ENCODE measurements at places on chromosomes 12 and 14. TPM values are rescaled to one million over a fixed set of nuclear protein-coding genes. Genes with fewer than 3 reads are reported as not detected.

Gene GPR65
- total RNA-seq = not detected

Gene SYNDIG1L
- total RNA-seq = not detected

Gene ACOT2
- total RNA-seq = 24.7 TPM

Gene MORN3
- 0.25 TPM for total RNA-seq

Gene KRT85
- not detected for total RNA-seq

Gene ITGB7
- total RNA-seq = 1.0 TPM

Gene LRRC10
- not detected for total RNA-seq

Gene TSHR
- total RNA-seq = not detected

DNA sequence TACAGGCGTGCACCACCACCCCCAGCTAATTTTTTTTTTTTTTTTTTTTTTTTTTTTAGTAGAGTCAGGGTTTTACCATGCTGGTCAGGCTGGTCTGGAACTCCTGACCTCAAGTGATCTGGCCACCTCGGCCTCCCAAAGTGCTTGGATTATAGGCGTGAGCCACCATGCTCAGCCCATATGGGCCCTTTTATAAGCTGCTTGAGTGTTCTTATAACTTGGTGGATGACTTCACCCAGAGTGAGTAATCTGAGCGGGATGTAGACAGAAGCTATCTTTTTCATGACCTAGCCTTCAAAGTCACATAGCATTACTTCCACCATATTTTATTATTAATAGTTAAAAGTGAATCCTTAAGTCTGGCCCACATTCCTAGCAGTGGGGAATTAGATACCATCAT lies 16.4 kb downstream of the BBOF1 start:
- DNase-seq = peak; percentile 80

DNA sequence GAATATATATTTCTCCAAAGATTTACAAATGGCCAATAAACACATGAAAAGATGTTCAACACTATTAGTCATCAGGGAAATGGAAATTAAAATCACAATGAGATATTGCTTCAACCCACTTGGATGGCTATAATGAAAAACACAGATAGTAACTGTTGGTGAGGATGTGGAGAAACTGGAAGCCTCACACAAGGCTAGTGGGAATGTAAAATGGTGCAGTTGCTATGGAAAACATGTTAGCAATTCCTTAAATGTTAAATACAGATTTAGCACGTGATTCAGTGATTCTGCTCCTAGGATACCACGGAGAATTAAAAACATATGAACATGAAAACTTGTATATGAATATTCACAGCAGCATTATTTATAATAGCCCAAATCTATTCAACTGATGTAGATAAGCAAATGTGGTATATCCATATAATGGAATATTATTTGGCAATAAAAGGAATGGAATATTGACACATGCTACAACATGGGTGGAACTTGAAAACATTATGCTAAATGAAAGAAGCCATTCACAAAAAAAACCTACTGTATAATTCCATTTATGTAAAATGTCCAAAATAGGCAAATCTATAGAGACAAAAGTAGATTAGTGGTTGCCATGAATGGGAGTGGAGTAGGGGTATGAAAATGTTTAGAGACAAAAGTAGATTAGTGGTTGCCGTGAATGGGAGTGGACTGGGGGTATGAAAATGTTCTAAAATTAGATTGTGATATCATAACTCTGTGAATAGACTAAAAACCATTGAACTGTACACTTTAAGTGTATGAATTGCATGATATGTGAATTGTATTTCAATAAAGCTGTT lies 227.1 kb upstream of the DDHD1 start:
- no peak for DNase-seq

DNA sequence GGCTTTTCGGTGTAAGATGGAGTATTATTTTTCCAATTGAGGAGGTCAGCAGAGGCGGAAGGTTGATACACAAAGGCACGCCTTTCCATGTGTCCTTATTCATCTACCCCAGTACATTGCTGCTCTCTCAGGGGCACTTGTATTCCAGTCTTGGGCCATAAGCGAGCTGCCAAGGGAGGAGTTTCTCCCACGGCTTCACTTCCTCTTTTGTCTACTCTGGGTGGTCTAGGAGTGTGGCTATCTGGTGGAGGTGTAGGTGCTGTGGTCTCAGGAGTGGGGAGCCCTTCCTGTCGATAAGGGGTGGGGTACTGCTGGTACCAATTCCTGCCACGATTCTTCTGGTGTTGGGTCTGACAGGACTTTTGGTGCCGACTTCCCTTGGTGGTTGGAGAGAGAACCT lies 73.4 kb downstream of the GAS2L3 start:
- DNase-seq = no peak

- no peak for DNase-seq
Measured at GRCh38 chr14:79375356-79375755, 835.9 kb downstream of the DIO2 start.

DNA sequence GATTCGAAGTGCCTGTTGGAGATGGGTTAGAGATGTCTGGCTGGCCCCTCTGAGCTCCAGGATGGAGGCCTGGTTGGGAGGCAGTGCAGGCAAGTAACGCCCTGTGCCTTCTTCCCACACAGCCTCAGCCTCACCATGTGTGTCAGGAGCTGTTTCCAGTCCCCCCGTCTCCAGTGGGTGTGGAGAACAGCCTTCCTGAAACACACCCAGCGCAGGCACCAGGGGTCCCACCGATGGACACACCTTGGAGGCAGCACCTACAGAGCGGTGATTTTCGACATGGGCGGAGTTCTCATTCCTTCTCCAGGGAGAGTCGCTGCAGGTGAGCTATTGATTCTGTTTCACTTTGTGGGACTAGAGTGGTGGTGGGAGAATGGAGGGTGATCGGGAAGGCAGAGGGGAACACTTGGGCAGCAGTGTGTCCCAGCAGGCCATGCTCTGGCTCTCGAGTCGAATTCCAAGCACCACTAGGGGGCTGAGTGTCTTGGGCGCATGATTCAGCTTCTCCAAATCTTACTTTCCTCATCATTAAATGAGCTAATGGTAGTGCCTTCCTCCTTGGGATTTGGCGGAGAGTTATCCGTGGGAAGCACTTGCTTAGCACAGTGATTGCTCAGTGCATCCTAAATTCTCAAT lies 6.8 kb downstream of the ACAD10 start:
- peak; percentile 13 for DNase-seq

DNA sequence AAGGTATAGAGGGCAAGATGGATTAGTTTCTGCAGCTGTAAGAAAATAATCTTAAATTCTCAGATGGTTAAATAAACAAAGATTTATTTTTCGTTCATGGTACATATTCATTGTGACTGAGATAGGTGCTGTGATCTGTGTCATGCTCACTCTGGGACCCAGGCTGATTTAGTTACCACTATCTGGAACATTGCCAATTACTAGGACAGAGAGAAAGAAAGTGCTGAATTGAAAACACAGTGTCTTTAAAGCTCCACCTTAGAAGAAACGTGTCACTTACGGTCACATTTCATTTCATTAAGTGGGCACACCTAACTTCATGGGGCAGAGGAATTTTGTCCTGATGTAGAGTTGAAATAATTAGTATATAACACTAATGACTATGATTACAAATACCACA lies 430.0 kb downstream of the CCDC91 start:
- DNase-seq = no peak

DNA sequence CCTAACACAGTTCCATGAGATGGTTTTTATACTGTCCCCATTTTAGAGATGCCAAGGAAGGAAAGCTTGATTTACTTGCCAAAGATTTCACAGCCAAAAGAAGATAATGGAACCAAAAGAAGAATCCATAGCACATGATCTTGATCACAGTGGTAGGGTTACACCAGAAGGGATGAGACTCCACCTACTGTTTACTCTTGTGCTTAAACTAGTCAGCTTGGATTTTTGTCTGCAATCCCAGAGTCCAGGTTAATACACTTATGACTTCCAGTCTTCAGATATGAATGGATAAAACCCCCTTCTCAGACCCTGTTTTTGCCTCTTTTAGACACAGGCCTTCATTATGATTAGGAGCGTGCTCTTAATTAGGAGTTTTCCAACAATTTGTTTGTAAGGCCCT lies 454.2 kb downstream of the AEBP2 start:
- DNase-seq = no peak

DNA sequence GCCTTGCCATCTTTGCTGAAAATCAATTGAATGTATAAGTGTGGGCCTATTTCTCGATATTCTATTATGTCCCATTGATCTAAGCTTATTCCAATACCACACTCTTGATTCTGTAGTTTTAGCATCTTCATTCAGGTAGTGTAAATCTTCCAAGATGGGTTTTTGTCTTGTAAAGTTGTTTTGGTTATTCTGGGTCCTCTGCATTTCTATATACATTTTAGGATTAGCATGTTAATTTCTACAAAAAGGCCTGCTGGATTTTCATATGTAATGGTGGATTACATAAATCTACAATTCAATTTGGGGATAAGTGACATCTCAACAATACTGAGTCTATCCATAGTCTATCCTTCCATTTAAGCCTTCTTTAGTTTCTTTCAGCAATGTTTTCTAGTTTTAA lies 86.0 kb upstream of the ANO4 start:
- no peak for DNase-seq

DNA sequence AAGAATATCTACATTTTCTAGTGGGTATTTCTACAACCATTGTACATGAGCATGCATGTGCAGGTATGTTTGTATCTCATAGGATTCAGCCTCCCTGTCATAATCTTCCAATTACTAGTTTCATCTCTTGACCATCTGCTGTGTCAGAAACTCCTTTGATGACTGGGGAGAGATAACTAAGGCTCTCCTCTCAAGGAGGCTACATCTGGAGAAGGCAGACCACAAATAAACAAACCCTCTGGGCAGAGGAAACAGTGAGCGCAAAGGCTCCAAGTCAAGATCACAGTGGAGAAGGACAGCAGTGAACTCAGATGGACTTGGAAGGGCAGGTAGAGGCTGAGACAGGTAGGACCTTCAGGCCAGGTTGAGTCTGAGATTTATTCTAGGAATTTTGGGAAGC lies 166.4 kb downstream of the PELI2 start:
- no peak for DNase-seq

GRCh38 chr12:119938049-119938667 lies 50.9 kb upstream of the BICDL1 start:
- peak; percentile 30 for DNase-seq

DNA sequence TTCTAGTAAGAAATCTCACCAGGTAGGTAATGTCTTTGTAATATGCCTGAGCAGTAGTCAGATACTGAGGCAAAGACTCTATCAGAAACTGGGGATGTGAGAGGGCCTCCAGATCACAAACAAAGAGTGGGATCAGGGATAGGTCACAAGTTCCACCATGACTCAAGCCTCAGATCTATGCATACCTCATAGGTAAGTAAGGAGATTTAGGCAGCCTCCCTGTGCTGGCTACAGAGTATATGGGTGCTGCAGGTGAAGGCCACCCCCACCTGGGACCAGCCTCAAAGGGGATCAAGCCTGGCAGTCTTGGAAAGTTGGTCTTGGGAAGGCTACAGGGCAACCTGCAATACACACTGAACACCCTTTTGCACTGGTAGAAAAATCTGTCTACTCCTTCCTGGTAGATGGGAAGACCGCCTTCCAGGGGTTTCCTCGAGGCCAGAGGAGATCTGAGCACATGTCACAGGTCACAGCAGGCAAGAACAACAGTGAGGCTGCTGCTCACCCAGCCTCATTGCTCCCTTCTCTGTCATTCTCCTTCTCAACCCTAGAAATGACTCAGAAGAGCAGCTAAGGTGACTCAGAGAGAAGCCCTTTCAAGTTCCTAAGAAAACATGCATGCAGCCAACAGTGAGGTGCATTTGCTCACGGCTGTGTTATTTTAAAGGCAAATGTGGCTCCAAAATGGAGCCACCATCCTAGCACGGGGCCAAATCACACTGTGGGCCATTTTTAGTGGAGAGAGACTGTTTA lies 143.4 kb upstream of the CDKN3 start:
- DNase-seq = peak; percentile 86

- DNase-seq = no peak
Measured at GRCh38 chr14:89215531-89215930, 201.5 kb downstream of the FOXN3 start.

GRCh38 chr12:92473564-92473963 lies 229.2 kb upstream of the PLEKHG7 start:
- no peak for DNase-seq

- DNase-seq = peak; percentile 78
Measured at GRCh38 chr12:75862692-75863471, 168.7 kb downstream of the PHLDA1 start.

DNA sequence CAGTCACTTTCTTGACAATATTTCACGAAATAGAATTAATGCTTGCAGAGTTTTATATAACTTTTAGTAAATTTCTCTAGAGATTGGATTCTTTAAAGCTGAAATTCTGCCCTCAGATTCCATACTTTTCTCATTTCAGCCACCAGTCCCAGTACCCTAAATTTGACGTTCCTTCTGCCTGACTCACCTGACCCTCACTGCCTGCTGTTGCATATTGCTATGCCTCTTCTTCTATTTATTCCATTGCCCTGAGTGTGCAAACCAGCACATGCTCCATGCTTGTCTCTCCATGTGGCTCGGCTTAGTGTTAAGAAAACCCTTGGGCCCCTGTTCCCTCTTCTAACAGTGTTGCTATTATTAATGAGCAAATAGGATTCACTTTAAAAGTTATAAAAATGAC lies 533.3 kb downstream of the LRFN5 start:
- no peak for DNase-seq

DNA sequence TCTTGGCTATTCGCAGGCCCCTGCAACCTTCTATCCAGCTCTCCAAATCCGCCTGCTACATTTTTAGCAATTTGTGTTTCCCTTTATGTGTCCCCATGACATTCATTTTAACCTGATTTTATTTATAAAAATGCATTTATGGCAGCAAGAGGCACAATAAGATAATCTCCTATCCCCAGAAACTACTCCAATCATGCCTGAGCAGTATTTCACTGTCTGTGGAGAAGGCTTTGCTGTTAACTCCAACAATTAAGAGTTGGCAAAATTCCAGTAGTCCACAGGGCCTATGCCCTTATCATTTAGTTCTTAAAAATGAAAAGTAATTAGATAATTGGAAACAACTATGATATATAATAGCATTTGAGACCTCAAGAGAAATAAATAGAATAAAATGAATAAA lies 462.4 kb downstream of the TRHDE start:
- no peak for DNase-seq
